ENCODE measurements at places on chromosomes 16 and 17.

DNA sequence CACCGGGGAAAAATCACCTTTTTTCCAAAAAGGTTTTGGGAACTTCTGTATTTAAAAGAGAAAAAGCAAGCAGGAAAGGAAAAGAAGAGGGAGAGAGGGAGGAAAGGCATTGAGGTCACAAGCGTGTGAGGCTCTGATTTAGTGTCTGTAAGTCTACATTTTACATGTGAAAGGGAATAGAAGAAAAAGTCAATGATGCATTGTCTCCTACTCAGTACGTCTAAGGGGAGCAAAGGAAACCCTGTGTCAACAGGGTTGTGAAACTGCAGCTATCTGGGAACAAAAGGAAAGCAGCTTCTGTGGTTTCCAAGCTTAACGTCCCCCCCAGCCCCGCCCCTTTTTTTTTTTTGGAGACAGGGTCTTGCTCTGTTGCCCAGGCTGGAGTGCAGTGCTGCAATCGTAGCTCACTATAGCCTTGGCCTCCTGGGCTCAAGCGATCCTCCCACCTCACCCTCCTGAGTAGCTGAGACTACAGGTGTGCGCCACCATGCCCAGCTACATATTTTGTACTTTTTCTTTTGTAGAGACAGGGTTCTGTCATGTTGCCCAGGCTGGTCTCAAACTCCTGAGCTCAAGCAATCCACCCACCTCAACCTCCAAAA is 1.8 kb upstream of the CDC42EP4 start:
- DNase-seq = no peak

GRCh38 chr17:62684179-62684578 is 56.7 kb downstream of the MRC2 start:
- DNase-seq = no peak

DNA sequence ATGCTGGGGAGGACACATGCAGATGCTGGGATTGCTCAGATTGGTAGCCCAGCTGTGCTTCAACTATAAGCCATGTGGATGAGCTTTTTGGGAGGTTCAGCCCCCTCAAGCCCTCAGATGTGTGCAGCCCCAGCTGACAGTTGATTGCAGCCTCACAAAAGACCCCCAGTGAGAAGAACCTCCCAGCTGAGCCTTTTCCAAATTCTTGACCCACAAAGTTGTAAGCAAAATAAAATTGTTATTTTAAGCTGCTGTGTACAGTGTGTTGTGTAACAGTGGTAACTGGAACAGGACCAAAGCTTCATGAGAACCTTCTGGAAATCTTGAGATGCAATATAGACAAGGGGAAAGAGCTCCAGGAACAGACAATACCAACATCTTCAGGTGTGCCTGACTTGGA is 156.8 kb upstream of the IRX3 start:
- DNase-seq = no peak

- DNase-seq = no peak
These were observed 50.3 kb downstream of the ABCC12 start for GRCh38 chr16:48105456-48105855.

GRCh38 chr17:12634789-12635414 is 30.8 kb upstream of the MYOCD start:
- no peak for DNase-seq

Measured in endothelial cell of umbilical vein (primary cell).